Naive thymus-derived CD4-positive, alpha-beta T cell (primary cell): ENCODE measurements at places on chromosomes 11 and 22.

DNA sequence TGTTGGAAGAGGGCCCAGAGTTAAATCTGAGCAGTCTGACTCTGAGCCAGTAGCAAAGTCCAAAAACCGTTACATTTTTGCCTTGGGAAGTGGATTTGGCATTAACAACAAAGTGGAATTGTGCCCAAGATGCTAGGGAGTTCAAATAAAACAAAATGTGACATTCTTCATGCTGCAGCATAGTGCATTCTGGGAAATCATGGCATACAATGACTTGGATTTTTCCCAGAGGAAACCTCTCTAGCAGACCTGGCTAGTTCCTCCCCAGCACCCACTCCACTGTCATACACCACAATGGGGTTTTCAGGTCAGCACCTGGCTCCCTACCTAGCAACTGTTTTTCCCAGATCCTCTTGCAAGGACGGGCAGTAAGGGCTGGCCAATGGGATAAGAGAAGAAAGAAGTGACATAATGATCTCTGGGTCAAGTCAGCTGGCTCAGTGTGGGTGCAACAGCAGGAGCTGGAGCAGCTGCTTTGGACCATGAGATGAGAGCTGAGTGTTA, 24.8 kb upstream of the CYB5R3 start:
- no peak for DNase-seq

DNA sequence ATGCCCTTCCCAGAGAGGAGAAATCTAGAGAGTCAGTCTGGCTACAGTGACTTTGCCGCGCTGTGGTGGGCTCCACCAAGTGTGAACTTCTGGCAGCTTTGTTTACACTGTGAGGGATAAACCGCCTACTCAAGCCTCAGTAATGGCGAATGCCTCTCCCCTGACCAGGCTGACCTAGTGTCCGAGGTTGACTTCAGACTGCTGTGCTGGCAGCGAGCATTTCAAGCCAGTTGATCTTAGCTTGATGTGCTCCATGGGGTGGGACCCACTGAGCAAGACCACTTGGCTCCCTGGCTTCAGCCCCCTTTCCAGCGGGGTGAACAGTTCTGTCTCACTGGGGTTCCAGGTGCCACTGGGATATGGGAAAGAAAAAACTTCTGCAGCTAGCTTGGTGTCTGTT, 38.6 kb upstream of the PTH start:
- no peak for DNase-seq

GRCh38 chr22:47053726-47054141, 291.3 kb downstream of the TBC1D22A start:
- DNase-seq, result no peak

- no peak for DNase-seq
Measured at GRCh38 chr11:1927026-1927847, 7.7 kb downstream of the TNNT3 start.

DNA sequence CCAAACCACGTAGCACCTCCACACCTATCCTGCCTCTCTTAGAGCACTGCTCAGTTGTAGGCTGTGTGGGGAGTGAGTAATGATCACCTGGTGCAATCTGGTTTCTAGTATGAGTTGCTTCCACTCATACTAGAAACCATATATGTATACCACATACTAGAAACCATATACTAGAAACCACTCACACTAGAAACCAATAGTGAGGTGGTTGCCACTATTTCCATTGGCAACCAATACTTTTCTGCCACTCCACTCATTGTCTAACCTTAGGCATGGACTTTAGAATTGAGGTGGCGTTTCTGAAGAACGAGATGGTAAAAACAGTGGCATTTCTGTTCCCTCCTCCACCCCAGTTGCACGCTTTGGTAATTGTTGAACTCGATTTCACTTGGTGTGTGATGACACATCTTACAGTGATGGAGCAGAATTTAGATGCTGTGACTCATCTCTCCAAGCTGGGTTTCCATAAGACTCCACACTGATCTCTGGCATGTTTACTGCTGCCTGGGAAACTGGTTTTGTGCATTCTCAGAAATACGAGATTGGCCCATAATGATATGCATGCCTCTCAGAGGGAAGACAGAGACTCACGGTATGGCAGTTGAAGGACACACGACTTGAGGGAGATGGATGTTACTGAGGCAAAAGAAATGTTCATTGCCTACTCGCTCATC, 82.9 kb downstream of the KIRREL3 start:
- no peak for DNase-seq

DNA sequence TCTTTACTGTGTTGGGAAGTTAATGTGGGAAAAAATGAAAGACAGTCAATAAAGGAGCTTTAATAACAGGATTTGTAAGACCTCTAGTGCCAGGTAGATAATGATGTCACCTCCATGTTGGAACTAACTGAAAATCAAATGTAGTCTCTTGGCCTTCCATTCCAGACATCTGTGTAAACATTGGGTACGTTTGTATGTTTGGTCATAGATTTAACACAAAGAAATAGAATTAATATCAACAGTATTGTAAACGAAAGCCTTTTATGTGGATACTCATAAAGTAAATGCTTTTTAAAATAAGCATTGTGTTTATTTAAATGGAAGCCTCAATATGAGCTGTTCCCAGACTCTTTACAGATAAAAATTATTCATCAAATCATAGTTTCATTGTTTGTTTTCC, 605.7 kb downstream of the METTL15 start:
- DNase-seq, result no peak

GRCh38 chr11:16347928-16348685, 8.2 kb downstream of the SOX6 start:
- DNase-seq, result no peak

DNA sequence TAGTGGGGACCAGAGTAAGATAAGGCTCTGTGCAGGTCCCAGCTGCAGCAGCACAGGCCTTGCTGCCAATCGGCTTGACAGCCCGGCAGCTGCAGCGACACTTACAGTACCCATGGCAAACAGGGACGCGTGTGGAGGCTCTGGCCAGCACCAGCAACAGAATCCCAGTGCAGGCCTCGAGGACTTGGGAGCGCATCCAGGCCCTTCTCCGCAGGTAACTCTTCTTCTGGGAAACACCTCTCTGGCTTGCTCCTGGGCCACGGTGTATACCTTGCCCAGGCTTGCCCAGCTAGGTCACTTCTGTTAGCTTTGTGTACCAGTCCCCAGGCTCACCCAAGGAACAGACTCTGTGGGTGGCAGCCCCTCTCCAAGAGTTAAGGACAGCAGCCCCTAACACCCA, 126.7 kb downstream of the CTTN start:
- no peak for DNase-seq

GRCh38 chr11:78740199-78741071, 165.8 kb upstream of the NARS2 start:
- no peak for DNase-seq

GRCh38 chr22:43860126-43860525, 2.2 kb downstream of the SULT4A1 start:
- DNase-seq, result no peak

- DNase-seq, result no peak
Measured at GRCh38 chr11:77072851-77073327, 6.1 kb downstream of the CAPN5 start.

DNA sequence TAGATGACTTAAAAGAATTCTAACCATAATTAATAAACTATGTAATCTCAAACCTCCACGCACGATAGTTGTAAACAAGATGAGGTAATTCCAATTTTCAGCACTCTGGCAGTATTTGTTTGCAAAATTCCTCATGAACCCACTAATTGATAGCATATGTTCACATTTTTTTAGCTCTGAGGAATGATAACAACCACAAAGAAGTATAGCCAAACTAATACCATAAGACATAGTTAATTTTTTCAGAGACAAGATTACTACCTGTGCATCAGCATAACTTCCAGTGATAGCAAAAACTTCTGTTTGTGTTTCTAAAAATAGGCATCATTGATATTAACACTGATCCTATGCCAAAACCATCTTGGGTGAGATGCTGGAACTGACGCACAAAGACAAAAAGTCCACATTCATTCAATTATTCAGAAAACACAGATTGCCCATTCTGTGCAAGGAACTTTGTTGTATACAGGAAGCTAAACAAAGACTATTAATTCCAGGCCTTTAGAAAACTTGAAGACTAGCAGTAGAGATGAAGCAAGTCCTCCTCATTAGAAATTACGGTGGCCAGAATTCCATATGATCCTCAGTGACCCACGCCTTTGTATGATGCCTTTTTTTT, 57.7 kb downstream of the PDGFD start:
- no peak for DNase-seq

GRCh38 chr11:131681920-131682319, 311.5 kb downstream of the NTM start:
- DNase-seq, result no peak

DNA sequence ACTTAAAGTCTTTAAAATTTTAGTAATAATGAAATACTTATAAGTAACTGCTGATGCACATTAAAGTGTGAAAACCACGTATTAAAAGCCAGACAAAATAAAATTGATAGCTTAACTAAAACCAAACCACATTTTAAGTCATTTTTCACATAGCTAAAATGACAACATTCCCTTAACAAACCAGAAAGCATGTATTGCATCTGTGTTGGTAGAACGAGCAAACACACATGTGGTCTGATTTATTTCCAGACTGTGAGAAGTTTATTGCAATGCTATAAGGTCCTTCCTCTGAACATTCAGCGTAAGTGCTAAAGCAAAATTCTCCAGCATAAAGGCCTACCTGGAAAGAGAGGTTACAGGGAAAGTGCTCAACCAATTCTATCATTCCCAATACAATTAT, 57.8 kb downstream of the ARHGAP20 start:
- DNase-seq, result no peak

DNA sequence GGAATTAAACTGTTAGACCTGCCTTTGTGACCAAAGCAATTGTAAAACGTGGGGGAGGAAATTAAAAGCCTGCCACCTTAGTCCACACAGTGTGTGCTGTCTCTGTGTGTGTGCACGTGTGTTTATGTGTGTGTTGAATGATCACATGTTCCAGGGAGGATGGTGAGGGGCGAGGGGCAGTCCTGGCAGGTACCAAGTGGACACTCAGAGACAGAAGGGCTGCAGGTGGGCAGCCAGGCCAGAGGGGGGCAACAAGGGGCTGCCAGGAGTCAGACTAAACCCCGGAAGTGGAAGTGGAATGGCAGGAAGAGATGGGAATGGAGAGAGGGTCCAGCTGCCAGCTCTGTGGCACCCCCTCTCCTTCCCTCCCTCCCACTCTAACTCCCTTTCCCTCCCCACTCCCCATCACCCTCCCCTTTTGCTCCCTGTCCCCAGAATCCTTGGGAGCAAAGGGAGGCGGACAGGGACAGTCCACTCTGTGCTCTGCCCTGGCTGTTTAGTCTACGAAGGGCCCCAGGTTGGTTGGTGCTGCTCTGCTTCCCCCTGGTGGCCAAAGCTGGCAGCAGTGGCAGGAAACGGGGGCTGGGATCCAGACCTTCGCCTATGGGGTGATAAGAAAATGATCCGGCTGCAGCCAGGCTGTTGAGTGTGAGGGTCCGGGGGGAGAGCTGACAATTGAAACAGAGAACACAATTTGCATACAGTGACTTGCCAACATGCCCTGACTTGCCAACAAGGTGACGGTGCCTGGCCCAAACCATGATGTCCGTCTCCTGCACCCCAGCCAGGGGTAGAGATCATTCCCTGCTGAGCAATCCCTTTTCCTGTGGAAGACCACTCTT, 24.4 kb downstream of the P2RY2 start:
- peak; percentile 26 for DNase-seq

- DNase-seq, result no peak
Measured at GRCh38 chr11:35419184-35419829, at the start of gene SLC1A2. TSS of gene SLC1A2 (minus strand) at chr11:35419558. CDS start at chr11:35418966, 592 bp downstream.
